Osteoblast (primary cell): ENCODE measurements at places on chromosomes 4 and X. TPM values are rescaled to one million over a fixed set of nuclear protein-coding genes. Genes with fewer than 3 reads are reported as not detected.

The PWWP3B gene
- total RNA-seq, result not detected in 2 replicates

- no peak for DNase-seq
Observed at GRCh38 chr4:41989994-41990364, 351 bp upstream of the SLC30A9 start.

The MSX1 gene
- total RNA-seq, result 2.9 and 3.8 TPM in 2 replicates

DNA sequence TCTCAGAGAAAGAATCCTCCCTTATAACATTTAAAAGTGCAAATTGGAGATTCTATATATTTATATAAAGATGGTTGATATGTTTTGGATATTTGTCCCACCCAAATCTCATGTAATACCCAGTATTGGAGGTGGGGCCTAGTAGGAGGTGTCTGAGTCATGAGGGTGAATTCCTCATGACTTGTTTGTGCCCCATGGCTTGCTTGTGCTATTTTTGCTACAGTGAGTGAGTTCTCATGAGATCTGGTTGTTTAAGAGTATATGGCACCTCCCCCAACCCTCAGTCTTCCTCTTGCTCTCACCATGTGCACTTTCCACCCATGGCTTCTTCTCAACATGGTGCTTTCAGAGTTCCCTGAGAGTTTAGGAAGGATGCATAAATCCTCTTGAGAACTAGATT lies 9.5 kb upstream of the ANKRD50 start:
- DNase-seq, result no peak
